CD4-positive, alpha-beta T cell treated with Interleukin-17A for 1 hour (primary cell): ENCODE measurements at places on chromosomes 2 and 18.

GRCh38 chr18:25282282-25282681, 69.7 kb downstream of the ZNF521 start:
- no peak for DNase-seq

GRCh38 chr2:187618813-187619212, 64.6 kb upstream of the TFPI start:
- no peak for DNase-seq

- DNase-seq, result no peak
Observed at GRCh38 chr2:62996534-62997186, 54.0 kb upstream of the OTX1 start.

DNA sequence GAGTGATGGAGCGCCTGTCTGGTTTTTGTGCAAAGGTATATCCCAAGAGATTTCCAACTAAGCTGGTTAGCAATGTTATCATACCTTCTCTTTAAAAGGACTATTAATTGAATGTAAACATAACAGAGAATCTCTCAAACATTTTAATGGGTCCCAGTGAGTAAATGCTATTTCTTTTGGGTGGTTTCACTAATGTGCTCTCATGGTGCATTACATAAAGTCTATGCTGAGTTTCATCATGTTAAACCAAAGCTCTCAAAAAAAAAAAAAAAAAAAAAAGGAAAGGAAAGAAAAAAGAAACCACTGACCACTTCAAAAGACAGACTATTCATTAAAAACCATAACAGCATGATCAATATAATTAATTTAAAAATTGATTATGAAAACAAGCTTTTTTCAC, 119.1 kb upstream of the SCN1A start:
- no peak for DNase-seq

DNA sequence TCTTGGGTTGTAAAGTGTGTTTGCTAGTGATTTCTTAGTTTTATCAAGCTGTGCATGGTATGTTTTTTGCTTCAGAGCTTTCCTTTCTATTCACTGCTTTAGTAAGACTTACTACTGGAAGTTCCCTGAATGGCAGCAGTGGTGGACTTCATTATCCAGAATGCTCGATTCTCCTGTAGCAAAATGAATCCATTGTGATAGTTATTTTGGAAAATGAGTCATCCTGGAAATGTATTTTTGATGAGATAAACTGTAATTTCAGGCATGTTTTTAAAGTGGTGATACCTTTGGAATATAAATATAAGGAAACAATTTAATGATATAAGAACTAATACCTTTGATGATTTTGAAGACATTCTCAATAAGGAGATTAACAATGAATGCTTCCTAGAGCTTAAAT, 387.1 kb downstream of the PTPRM start:
- DNase-seq, result no peak

DNA sequence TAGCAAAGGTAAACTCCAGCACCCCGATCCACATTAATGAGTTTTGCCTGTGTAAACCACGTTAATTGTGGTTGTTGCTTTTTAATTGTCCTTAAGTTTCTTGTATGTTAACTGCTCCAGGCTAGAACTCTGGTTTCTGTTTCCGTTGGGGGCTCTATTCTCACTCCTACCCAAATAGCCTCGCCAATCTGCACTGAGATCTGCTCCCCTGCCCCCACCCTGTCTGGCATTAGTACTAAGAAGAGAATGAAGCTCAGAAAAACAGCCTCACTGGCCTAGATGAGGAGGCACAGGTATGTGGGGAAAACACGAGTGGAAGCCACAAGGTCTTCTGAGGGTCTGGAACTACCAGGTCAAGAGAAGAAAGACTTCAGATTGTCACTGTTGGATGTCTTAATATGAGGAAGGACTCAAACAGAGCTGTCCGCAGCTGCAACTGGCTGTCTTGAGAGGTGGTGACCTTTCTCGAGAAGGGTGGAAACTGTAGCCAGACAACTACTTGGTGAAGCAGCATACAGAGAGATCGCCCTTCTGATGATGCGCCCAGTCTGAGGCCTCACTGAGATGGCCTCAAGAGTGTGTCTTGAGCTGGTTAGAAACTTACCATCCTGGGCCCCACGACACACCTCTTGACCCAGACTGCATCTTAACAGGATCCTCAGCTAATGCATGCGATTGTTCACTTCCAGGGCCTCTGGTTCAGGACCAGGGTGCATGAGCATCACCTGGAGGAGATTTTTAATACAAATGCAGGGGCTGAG, 73.1 kb downstream of the TGOLN2 start:
- DNase-seq, result no peak

GRCh38 chr2:75326645-75327044, 127.3 kb upstream of the TACR1 start:
- DNase-seq, result no peak

- DNase-seq, result peak; percentile 25
Observed at GRCh38 chr2:43537137-43537536, 58.7 kb downstream of the THADA start.
